ENCODE measurements at places on chromosomes 2 and 18. TPM values are rescaled to one million over a fixed set of nuclear protein-coding genes. Genes with fewer than 3 reads are reported as not detected.

The CHMP3 gene
- total RNA-seq, result 154 TPM

The ECEL1 gene
- 2.1 TPM for total RNA-seq

The PID1 gene
- total RNA-seq, result 44.8 TPM

The REG3A gene
- 4.1 TPM for total RNA-seq

All from aorta (tissue), 5 donors.